ENCODE measurements at places on chromosomes 3 and 15. TPM values are rescaled to one million over a fixed set of nuclear protein-coding genes. Genes with fewer than 3 reads are reported as not detected.

Gene CAND2
- total RNA-seq, result 87.5 TPM

Gene CCR5
- total RNA-seq, result 0.40 TPM

Gene PRR20G
- not detected for total RNA-seq

Gene TJP1
- 95.7 TPM for total RNA-seq

Gene PPP1R14D
- total RNA-seq, result not detected

Gene EPHB1
- 0.87 TPM for total RNA-seq

Gene ERICH6
- total RNA-seq, result not detected

Gene ANKRD34C
- total RNA-seq, result 0.43 TPM

Gene WDR93
- total RNA-seq, result not detected

Gene NTRK3
- total RNA-seq, result 3.6 TPM

Gene ALDH1A3
- 7.3 TPM for total RNA-seq

Gene P2RY1
- 4.9 TPM for total RNA-seq

Gene CHST14
- total RNA-seq, result 7.0 TPM

Gene TBC1D21
- not detected for total RNA-seq

Gene UQCC5
- total RNA-seq, result 64.7 TPM

Gene ADAMTS9
- total RNA-seq, result 18.8 TPM

Gene TP63
- 1.3 TPM for total RNA-seq

Gene SPRED1
- 11.2 TPM for total RNA-seq

Gene RETNLB
- total RNA-seq, result not detected

Gene GOLGA6A
- total RNA-seq, result not detected

Gene ROPN1
- not detected for total RNA-seq

Gene CPLX3
- 1.2 TPM for total RNA-seq

Gene ARNT2
- total RNA-seq, result 10.0 TPM

Gene ABHD17C
- 5.8 TPM for total RNA-seq

Gene ZNF80
- total RNA-seq, result not detected

Gene PTH1R
- total RNA-seq, result 2.1 TPM

Gene GOLGA6B
- total RNA-seq, result not detected

Gene NBEAL2
- total RNA-seq, result 8.6 TPM

Gene C3orf70
- total RNA-seq, result 2.2 TPM

Gene PCOLCE2
- total RNA-seq, result 49.2 TPM

Gene CFAP92
- total RNA-seq, result not detected

Gene PXYLP1
- 23.6 TPM for total RNA-seq

Gene FAN1
- 17.5 TPM for total RNA-seq

Gene RHOV
- not detected for total RNA-seq

Gene EEF1AKMT4
- 3.9 TPM for total RNA-seq

Gene GOLGA6L10
- total RNA-seq, result 0.21 TPM

Gene CCDC50
- 62.0 TPM for total RNA-seq

Gene BFSP2
- not detected for total RNA-seq

Gene PPP2R3A
- total RNA-seq, result 46.8 TPM

Gene SFMBT1
- total RNA-seq, result 15.8 TPM

Gene GAP43
- total RNA-seq, result not detected

Gene CCRL2
- 0.70 TPM for total RNA-seq

Gene PROK2
- total RNA-seq, result 0.30 TPM

Data from heart left ventricle (tissue), 16 donors.